ENCODE measurements at places on chromosomes 1 and 21.

GRCh38 chr1:30809514-30810263, 52.1 kb upstream of the LAPTM5 start:
- no peak for DNase-seq

- no peak for DNase-seq
These were observed 11.6 kb downstream of the ENO1 start for GRCh38 chr1:8866792-8867415.

DNA sequence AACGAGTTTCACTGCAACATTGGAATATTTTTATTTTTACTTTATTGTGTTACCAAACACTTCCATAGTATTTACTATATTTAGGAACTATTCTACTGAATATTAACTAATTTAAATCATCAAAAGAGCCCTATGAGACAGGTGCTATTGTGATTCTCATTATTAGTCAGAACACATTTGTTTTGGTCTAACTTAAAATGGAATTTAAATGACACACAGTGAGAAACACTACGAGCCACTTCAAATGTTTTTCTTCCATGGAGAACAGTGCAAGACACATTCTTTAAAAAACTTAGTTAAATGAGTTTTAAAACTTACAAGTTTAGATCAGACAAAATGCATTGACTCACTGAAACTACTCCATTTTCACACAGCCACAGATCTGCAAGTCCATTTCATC, 6.6 kb upstream of the TRAF3IP3 start:
- no peak for DNase-seq

DNA sequence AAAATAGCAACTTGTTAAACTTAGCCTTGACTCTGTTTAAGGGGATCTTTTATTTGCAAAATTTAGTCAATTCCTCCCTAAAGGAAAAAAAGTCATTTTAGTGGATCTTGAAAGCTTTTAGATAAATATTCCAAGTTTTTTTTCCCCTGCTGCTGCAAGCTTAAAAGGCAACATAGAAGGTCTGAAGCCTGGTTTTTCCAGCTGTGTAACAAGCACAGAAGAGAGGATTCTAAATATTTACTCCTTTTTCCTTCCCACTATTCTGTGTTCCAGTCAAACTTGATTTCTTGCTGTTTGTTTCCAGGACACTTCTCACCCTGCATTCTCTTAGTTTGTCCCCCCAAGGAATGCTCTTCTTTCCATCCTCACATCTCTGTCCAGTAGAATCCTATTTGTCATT, 86.7 kb downstream of the NFIA start:
- no peak for DNase-seq

DNA sequence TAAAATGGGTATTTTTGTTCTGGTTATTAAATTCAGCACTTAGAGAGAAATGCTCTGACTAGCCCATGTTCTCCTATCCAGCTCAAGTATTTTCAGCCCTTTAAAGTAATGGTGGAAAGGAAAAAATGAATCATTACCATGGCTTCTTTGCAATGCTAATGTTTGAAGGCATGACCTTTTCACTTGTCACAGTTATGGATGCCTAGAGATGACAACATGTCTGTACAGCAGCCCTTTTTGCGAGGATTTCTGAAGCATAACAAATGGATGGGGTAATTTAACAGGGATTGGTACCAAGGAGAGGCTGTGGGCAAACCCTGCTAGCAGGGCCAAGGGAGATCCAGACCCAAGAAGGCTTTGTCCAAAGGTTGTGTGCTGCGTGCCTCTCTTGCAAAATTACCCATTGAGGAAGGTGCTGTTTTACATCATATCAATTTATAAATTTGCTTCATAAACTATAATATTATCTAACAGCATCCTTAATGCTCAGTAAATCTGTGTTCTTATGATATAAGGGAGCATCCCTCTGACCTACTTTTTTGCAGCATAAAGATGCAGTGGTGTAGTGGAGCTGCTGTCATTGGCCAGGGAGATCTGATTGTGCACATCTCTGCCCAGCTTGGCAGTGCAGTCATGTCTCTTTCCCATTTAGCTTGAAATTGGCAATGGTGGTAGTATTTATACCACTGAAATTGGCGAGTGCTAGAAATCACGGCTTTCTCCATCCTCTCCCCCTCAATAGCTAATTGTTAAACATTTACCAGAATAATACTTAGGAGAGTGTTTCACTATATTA, 327.1 kb downstream of the PCP4 start:
- DNase-seq: no peak

DNA sequence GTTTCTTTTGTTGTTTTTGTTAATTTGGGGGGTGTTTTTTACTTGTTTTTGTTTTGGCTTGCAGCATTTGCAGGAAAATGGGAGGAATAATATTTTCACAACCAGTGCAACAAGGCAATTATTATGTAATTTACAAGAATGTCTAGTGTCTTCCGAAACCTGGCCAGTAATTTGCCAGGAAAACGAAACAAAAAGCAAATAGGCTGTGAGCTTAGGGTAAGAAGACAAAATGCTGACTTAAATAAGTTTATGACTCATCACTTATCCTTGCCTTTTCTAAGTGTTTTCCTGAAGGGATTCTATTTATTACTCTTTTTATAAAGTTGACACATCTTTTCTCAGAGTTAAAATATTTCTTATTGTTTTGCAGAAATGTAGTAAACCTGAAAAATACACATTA, 49.8 kb downstream of the KCNT2 start:
- DNase-seq: no peak

DNA sequence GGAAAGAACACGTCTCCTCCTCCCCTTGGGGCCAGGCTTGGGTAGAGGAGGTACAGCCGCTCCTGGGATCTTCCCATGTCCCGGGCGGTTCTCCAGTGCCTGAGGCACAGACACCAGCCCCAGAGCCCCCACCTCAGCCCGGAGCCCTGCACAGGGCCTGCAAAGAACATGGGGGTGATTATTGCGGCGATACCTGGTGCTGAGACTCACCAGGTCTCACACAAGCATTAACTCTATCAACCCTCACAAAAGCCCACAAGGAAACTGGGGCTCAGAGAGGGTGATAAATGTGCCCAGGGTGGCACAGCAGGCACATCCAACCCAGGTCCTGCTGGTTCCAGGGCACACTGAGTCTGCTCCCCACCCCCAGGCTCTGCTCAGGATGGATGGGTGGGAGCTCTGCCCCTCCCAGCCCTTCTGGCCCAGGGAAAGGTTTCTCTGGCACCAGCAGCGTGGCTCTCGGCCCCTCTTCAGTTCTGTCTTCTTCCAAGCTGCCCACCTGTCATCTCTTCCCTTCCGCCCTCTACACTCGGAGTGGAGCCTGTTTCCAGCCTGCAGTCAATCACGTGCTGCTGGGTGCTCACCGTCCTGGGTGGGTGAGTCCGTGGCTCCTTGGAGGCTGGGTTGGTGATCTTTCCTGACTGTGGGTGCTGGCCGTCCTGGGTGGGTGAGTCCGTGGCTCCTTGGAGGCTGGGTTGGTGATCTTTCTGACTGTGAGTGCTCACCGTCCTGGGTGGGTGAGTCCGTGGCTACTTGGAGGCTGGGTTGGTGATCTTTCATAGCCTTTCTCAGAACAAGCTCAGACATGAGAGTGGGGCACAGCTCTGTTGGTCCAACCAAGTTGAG, 53.6 kb upstream of the AJAP1 start:
- no peak for DNase-seq

- DNase-seq: no peak
These were observed 38.4 kb downstream of the RAP1GAP start for GRCh38 chr1:21630571-21631343.

DNA sequence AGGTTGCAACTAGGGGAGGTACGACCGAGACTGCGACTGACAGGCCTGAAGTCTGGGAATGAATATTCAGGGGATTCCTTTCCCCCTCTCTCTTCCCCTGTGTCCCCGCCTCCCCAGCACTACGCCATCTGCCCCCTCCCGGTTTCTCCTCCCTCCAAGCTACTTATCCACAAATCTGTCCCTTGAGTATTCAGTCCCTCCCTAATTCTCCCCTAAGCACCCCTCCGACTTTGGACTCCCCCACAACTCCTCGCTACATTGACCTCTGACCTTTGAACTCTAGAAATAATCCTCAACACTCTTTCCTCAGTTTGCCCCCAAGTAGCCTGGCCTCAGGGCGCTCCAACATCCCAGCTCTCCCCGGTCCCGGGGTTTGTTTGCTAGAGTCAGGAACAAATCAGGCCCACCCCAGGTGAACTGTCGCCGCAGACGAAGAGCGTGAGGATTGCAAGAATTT, 393 bp downstream of the LYSMD1 start:
- DNase-seq: no peak

DNA sequence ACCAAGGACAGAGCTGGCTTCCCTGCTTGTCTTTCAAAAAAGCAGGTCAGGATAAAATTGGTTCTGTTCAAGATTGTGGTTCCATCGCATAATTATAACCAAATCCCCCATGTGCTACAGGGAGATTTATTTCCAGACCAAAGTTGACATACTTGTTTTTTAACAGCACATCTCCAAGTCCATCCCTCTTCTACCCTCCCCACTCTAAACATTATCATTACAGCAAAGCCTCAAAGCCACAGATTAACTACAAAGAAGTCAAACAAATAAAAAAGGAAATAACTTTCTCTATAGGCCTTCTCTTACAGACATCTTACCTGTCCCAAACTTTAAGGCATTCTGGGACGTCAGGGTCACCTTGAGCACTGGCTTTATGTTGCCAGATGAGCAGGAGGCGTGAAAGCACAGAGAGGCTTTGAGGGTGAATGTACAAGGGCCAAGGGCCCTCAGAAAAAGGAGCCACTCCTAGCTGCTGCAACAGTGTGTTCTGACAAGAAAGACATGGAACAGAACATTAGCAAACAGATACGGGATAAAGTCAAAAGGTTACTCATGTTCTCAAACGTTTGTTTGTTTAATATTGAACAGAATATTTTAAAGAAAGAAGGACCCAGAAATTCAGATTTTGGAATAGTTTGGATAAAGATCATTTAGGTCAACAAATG, 31.2 kb downstream of the UBR4 start:
- no peak for DNase-seq

DNA sequence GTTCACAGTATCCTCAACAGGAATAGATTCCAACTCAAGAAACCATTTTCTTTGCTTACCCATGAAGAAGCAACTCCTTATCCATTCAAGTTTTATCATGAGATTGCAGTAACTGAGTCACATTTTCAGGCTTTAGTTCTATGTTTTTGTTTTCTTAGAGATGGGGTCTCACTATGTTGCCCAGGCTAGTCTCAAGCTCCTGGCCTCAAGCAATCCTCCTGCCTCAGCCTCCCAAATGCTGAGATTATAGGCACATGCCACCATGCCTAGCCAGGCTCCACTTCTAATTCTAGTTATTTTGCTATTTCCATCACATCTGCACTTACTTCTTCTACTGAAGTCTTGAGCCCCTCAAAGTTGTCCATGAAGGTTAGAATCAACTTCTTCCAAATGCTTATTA, 143.3 kb upstream of the HP1BP3 start:
- DNase-seq: no peak

DNA sequence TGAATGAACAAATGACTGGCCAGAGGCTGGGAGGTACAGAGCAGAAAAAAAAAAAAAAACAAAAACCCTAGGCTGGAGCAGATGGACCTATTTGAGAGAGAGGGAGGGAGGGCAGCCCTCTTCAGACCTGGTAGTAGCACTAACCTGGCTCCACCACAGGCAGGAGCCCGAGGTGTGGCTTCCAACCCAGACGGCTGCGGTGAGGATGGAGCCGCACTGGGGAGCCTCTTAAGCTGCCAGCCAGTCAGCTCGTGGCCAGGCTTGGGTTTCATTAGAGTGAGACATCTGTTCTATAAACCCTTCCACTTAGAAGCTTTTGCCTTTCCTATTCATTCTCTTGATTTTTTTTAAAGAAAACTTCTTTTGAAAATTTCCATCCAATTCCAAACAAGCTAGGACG, 16.8 kb downstream of the LGR6 start:
- DNase-seq: no peak

GRCh38 chr1:198096390-198096789, 60.4 kb upstream of the NEK7 start:
- no peak for DNase-seq

- DNase-seq: no peak
These were observed 1173.6 kb downstream of the KCNT2 start for GRCh38 chr1:195434566-195435203.

DNA sequence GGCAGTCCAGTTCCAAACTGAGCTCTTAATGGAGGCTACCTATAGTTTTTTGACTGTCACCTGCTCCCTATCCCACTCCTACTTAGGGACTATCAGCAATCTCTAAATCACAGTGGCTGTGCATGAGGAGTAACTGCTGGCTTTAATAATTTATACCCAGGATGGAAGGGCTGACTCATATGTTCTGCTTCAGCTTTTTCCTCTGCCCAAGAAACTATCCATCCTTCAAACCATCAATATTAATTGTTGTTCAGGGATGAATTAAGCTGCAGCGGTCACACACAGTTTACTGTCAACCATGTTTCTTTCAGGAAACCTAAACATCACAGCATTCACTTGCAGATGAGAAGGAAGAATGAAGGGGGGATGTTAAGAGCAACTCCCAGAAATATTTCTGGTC, 9.0 kb upstream of the PGBD5 start:
- DNase-seq: no peak

DNA sequence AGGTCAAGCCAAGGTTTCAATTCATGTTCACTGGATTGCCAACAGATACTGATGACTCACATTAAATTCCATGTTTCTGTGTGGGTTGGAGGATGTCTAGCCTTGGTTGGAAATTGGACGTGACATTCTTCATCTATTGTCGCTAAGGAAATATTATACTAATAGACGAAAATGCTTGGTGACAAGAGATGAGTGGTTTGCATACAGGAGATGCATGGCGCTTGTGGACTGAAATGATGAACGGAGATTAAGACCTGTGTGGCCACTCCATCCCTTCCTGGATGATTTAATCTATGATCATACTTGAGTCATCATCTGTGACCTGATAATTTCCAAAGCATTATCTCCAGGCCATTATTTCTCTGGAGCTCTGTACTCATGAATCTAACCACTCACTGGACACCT, 97.0 kb upstream of the CD34 start:
- no peak for DNase-seq

DNA sequence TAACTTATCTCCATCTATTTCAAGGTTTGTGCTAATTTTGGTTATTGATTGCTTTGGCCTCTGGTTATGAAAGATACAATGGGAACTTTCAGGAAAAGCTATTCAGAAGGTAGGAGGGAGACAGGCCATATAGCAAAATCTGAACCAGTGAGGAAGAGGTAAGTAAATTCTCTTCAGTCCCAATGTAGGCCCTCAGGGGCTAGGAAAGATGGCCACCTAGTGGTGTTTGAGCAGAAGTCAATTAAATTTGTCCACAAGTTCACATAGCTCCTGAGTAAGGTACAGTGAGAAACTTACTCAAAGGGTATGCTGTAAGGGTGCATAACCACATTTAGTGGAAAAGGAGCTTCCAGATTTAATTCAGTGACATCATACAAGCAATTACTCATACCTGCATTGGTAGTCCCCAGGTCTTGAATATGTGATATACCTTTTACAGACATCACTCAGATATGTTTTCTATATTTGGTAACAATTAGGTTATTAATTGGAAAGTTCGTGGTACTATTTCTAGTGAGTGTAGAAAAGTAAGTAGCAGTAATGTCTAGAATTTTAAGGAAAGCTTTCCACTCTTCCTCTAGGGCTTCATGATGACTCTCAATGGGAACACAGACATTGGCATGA, 21.4 kb upstream of the FMO1 start:
- no peak for DNase-seq

Measured in activated naive CD4-positive, alpha-beta T cell (primary cell).